ENCODE measurements at places on chromosomes 6 and 20. TPM values are rescaled to one million over a fixed set of nuclear protein-coding genes. Genes with fewer than 3 reads are reported as not detected.

DNA sequence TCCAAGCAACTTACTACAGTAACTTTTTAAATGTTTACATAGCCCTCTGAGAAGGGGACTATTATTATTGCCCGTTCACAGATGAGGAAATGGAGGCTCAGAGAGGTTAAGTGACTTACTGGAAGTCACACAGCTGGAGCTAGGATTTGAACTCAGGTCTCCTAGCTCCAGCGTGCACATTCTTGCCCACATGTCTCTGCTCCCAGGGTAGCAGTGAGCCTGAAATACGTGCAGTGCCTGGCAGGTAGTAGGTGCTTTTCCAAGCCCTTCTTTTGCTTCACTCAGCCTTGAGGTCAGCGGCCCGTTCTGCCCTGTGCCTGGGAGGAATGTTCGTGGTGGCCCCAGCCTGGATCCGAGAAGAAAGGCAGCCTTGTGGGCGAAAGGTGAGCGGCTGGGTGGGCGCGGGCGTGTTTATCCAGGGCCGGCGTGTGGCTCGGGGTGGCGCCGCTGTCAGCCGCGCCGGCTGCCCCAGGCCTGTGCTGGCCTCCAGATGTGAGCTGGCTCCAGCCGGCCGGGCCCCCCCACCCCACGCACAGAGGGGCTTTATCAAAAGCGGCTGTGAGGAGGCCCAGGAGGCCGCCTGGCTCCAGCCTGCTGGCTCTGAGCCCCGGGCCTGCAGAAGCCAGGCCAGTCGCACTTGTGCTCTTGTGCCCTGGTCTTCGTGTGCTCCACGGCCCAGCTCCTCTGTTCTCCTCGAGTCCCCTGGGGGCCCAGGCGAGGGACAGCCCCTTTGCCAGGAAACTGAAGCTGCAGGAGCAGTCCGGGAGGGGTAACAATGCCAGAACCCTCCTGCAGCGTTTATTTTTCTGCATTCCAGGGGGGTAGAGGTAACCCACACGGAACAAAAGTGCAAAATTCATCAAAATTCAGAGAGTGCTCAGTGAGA, 58.1 kb downstream of the UBE2V1 start:
- no peak for DNase-seq

DNA sequence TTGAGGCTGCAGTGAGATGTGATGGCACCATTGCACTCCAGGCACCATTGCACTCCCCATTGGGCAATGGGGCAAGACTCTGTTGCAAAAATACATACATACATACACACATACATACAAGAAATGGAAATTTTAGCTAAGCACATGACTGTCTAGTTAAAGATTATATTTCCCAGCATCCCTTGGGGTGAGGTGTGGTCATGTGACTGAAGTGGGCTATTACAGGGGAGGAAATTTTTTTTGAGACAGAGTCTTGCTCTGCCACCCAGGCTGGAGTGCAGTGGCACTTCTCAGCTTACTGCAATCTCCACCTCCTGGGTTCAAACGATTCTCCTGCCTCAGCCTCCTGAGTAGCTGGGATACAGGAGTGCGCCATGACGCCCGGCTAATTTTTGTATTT, 32.0 kb upstream of the HMGA1 start:
- no peak for DNase-seq

DNA sequence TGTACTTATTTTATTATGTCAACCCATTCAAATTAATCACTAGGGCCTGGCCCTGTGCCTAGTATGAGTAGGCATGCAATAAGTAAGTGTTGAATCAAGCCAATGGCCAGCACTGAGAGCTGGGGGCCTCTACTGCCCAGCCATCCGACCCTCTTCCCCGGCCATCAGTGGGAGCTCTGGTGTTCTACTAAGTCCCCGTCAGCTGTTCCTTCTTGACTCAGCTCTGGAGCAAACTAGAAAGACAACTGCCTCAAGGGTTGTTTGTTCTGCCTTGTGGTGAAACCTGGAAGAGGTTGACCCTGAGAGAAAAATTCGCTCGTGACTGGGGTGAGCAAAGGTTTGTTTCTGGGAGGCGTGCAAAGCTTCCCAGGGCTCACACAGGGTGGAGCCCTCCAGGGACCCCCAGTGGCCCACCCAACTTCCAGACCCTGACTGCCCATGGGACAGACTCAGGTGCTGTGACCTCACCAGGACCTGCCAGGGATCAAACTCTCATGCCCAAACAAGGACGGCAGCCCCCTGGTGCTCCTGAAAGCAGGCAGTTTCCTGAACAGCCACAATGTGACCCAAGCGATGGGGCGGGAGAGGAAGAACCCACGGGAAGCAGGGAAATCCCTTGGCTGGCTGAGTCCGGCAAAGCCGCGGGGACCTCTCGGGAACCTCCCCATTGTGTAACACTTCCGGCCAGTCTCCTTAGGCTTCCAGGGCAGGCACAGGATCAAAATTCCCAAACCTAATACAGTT, 50.4 kb downstream of the BANF2 start:
- no peak for DNase-seq

Gene OPRM1
- total RNA-seq = 1.2 TPM

GRCh38 chr6:166998256-166999144, 697 bp upstream of the CEP43 start:
- DNase-seq = no peak

GRCh38 chr6:89828988-89829471, 650 bp upstream of the CASP8AP2 start:
- DNase-seq = no peak

GRCh38 chr6:144418959-144419545, 133.9 kb downstream of the UTRN start:
- no peak for DNase-seq

- no peak for DNase-seq
Measured at GRCh38 chr6:16700202-16700915, 60.9 kb downstream of the ATXN1 start.

Gene TNXB
- 171 TPM for total RNA-seq
